ENCODE measurements at places on chromosomes 12 and 14. TPM values are rescaled to one million over a fixed set of nuclear protein-coding genes. Genes with fewer than 3 reads are reported as not detected.

DNA sequence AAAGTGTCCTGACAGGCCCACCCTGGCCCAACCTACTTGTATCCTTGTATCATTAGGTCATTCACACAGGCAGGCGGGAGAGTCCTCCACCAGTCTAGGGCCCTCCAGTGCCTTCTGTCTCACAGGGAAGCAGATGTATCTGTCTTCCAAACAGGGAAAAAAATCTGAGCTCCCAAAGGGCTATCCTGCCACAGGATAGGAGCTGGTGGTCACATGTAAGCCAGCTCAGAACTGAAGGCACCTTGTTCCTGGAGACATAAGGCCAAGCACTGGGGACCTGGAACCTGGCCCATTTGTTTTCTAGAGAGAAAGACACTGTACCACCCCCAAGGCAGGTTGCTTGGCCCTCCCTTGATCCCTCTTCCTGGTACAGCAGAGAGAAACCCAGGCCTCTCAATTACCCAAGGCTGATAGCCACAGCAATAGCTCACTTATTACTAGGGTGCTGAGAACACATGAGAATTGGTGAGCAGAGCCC, 19.4 kb upstream of the PLEKHH1 start:
- peaks cover 25% of the 10 kb centered on the region for H3K4me1 ChIP-seq
- H3K36me3 ChIP-seq: no peaks in the 10 kb centered on the region
- peaks cover 31% of the 10 kb centered on the region for H3K27me3 ChIP-seq
- no peak overlapping the region for H3K27ac ChIP-seq

The SOAT2 gene
- 0.79 TPM for total RNA-seq

DNA sequence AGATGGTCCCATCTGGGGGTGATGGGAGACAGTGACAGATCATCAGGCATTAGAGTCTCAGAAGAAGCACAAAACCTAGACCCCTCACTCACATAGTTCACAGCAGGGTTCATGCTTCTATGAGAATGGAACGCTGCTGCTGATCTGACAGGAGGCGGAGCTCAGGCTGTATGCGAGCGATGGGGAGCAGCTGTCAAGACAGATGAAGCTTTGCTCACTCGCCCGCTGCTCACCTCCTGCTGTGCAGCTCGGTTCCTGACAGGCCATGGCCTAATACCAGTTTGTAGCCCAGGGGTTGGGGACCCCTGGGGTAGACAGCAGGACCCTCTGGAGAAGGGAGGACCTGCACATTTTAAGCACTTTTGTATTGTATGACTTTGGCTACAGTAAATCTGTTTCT, 111.2 kb downstream of the LGMN start:
- DNase-seq: no peak
- H3K36me3 ChIP-seq: no peaks in the 10 kb centered on the region
- H3K4me1 ChIP-seq: no peaks in the 10 kb centered on the region
- no peaks in the 10 kb centered on the region for H3K27me3 ChIP-seq
- no peak overlapping the region for H3K4me3 ChIP-seq
- no peak overlapping the region for H3K27ac ChIP-seq

The KRT78 gene
- total RNA-seq: 1.5 TPM

The CCDC196 gene
- not detected for total RNA-seq

GRCh38 chr12:45883187-45883586, 107.2 kb downstream of the SCAF11 start:
- peaks cover 9% of the 10 kb centered on the region for H3K36me3 ChIP-seq
- no peak for DNase-seq
- no peak overlapping the region for H3K27ac ChIP-seq
- H3K4me1 ChIP-seq: no peaks in the 10 kb centered on the region
- H3K27me3 ChIP-seq: no peaks in the 10 kb centered on the region
- H3K4me3 ChIP-seq: no peak overlapping the region

The KLRK1 gene
- total RNA-seq: not detected

The MYF6 gene
- not detected for total RNA-seq

The RNASE3 gene
- not detected for total RNA-seq

DNA sequence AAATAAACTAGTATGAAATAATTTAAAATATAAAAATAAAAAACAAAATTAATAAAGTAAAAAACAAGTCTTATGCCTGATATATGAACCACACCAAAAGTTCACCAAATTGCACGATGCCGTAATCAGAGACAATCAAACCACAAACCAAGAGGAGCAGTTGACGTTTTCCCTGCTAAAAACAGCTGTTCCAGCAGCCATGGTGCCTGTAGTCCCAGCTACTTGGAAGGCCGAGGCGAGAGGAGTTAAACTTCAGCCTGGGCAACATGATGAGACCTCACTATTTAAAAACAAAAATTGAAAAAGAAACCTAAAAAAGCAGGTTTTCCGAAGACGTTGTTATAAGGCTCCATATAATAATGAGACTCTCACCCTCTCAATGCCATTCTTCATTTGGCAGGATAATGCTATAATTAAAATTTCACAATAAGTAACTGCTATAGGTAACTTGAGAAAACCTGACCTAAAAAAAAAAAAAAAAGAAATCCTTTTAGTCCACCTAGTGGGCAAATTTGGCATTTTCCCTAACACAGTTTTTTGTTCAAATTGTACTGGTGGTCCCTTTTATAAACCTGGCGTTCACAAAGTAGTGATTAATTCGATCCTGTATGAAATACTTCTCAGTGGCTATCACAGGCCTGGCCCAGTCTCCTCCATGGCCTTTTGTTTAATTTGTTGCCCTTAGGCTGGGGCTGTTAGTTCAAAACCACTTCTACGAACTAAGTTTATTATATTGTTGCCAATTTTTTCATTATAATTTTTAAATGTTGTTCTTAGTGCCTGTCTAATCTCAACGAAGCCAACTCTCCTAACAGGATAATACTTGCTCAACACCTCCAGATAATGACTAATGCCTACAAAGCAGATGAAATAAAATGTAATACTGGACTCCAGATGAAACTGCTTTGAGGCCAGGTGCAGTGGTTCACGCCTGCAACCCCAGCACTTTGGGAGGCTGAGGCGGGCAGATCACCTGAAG, 62.1 kb downstream of the TNFAIP2 start:
- H3K4me1 ChIP-seq: peaks cover 37% of the 10 kb centered on the region
- no peaks in the 10 kb centered on the region for H3K27me3 ChIP-seq
- H3K27ac ChIP-seq: peak overlapping the region; percentile 92
- H3K4me3 ChIP-seq: peak overlapping the region; percentile 14
- H3K36me3 ChIP-seq: no peaks in the 10 kb centered on the region

The WSCD2 gene
- not detected for total RNA-seq

The TGFB3 gene
- total RNA-seq: 7.0 TPM

- no peak overlapping the region for H3K27ac ChIP-seq
- H3K27me3 ChIP-seq: no peaks in the 10 kb centered on the region
- H3K36me3 ChIP-seq: no peaks in the 10 kb centered on the region
Observed at GRCh38 chr12:52836042-52836466, 1.9 kb upstream of the KRT79 start.

- no peaks in the 10 kb centered on the region for H3K36me3 ChIP-seq
- H3K27ac ChIP-seq: no peak overlapping the region
- H3K27me3 ChIP-seq: no peaks in the 10 kb centered on the region
- no peaks in the 10 kb centered on the region for H3K4me1 ChIP-seq
- DNase-seq: no peak
Observed at GRCh38 chr12:76276499-76277151, 71.6 kb downstream of the BBS10 start.

DNA sequence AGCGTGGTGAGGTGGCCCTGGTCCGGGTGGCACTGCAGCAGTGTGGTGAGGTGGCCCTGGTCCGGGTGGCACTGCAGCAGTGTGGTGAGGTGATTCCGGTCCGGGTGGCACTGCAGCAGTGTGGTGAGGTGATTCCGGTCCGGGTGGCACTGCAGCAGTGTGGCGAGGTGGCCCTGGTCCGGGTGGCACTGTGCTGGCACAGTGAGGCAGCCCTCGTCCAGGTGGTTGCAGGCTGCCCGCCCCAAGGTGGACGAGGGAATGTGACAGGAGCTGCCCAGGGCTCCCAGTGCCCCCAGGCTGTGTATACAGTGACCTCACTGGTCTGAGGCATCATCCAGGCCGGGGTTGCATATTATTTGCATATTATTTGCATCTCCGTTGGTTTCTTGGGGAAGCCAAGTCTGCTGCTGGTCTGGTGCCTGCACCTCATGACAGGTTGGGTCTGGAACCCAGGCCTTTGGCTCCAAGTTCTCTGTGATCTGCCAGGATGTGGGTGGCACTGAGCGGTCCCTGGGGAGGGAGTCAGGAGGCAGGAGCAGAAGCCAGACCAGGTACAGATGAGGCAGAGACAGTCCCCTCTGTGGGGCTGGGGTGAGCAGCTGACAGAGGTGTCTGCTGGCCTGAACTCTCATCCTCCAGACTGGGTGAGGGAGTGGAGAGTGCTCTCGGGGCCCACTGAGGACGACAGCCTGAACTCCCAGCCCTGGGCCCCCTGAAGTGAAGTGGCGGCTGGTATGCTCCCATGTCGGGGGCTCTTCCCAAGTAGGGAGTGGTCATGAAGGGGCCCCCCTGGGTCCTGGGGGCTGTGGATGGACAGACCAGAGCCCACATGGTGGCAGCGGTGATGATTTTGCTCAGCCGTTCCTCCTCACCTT, 79.3 kb downstream of the KIF26A start:
- no peaks in the 10 kb centered on the region for H3K36me3 ChIP-seq
- no peak overlapping the region for H3K27ac ChIP-seq
- H3K27me3 ChIP-seq: peaks cover 82% of the 10 kb centered on the region
- H3K4me3 ChIP-seq: no peak overlapping the region
- no peaks in the 10 kb centered on the region for H3K4me1 ChIP-seq

DNA sequence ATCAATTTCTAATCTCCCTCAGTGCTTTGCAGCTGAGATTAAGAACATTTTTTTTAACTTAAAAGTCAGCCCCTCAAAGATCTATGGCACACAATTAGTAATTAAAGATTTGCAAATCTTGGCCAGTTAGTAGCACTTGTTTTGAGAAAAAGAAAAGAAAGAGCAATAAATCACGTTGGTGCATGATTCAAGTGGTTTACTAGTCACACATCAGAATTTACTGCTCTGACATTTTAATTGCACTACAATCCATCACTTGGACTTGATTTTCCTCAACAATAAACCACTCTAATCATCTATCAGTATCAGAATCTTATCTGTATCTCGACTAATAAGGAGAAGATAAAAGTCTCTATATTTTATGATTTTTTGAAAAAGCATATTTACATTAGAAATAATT, 154.3 kb downstream of the HELB start:
- H3K4me3 ChIP-seq: no peak overlapping the region
- no peak for DNase-seq
- no peaks in the 10 kb centered on the region for H3K4me1 ChIP-seq
- H3K27ac ChIP-seq: no peak overlapping the region
- no peaks in the 10 kb centered on the region for H3K27me3 ChIP-seq

The DIP2B gene
- total RNA-seq: 29.0 TPM

DNA sequence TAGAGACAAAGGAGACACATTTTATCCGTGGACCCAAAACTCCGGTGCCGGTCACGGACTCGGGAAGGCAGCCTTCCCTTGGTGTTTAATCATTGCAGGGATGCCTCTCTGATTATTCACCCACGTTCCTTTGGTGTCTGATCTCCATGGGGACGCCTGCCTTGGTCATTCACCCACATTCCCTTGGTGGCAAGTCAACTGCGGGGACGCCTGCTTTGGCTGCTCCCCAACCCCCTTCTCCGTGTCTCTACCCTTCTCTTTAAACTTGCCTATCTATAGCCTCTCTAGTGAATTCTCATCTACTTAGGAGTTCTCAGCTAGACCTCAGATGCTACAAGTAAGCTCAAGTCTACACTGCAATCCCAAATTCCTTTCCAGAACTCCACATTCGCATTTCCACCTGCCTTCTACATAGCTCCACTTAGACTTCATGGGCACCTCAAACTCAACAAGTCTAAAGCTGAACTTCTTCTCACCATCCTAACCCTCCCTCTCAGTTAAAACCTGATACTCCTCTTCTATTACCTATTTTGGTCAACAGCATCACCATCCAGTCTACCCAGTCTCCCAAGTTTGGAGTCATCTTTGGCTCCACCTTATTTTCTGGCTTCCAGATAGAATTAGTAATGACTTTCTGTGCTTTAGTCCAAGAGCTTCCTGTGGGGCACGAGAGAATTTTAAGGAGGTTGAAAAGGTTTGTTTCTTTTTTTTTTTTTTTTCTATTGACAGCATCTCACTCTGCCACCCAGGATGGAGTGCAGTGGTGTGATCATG, 14.4 kb downstream of the SPTLC2 start:
- H3K27me3 ChIP-seq: no peaks in the 10 kb centered on the region
- 0 out of 2 replicates have a peak, but pooled peaks cover 4% of the 10 kb centered on the region for H3K4me1 ChIP-seq
- H3K4me3 ChIP-seq: no peak overlapping the region
- H3K27ac ChIP-seq: no peak overlapping the region
- H3K36me3 ChIP-seq: peaks cover 11% of the 10 kb centered on the region

GRCh38 chr14:64572386-64573104, 22.8 kb downstream of the PPP1R36 start:
- H3K27me3 ChIP-seq: no peaks in the 10 kb centered on the region
- no peak overlapping the region for H3K27ac ChIP-seq
- H3K4me1 ChIP-seq: peaks cover 28% of the 10 kb centered on the region
- H3K4me3 ChIP-seq: no peak overlapping the region

DNA sequence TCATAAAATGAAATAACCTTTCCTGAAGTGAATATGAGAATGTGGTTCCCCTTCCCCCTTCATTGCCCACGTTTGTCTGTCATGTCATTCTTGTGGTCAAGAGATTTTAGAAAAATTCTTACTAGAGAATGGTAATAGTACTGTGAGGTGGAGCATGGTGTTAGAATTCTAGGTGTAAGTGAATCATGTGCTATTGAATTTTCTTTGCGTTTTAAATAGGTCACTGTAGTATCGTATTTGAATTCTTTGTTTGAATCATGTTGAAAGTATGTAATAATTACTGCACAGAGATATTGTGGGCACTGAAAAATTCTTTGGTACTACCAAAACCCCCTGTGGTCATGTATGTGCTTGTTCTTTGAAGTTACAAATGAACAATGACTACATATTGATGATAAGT, 49.9 kb downstream of the FUT8 start:
- no peaks in the 10 kb centered on the region for H3K4me1 ChIP-seq
- no peaks in the 10 kb centered on the region for H3K27me3 ChIP-seq
- no peak overlapping the region for H3K4me3 ChIP-seq
- peaks cover 31% of the 10 kb centered on the region for H3K36me3 ChIP-seq

DNA sequence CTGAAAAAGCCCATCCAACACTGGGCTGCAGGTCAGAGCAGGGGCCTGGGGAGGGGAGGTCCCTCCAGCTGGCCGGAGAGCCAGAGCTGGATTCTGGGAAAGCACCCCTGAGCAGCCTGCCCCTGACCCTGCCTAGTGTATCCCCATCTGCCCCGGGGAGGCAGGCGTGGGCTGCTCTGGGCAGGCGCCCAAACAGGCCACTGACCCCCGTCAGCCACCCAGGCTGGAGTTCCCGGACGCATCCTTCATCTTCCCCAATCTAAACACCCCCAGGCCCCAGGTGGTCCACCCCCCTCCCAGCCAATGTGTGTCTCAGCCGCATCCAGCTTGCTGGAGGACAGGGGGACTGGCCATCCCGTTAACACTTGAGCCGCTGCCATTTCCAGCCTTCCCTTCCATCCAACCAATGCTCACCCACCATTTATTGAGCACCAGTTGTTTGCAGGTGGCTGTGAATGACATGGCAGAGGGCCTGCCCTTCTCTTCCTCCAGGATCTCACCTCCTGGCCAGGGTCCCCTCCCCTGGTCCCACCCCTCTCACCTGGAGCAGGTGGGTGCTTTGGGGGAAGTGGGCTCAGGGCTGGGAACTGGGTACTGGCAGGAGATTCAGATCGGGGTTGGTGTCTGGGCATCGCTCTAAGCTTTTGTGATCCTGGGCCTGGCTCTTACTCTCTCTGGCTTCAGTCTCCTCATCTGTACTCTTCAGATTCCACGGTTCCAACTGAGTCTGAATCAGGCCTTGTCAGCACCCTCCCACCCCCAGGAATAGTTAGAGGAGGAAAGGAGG, 743 bp upstream of the DTX1 start:
- no peak overlapping the region for H3K4me3 ChIP-seq
- no peak for DNase-seq
- H3K36me3 ChIP-seq: no peaks in the 10 kb centered on the region
- no peaks in the 10 kb centered on the region for H3K4me1 ChIP-seq

All from PC-9 (cell line).